ENCODE measurements at places on chromosomes 2 and 18.

GRCh38 chr18:26207937-26208336, 18.3 kb upstream of the TAF4B start:
- DNase-seq, result no peak

- no peak for DNase-seq
Measured at GRCh38 chr2:50327906-50328305, 704.0 kb downstream of the NRXN1 start.

DNA sequence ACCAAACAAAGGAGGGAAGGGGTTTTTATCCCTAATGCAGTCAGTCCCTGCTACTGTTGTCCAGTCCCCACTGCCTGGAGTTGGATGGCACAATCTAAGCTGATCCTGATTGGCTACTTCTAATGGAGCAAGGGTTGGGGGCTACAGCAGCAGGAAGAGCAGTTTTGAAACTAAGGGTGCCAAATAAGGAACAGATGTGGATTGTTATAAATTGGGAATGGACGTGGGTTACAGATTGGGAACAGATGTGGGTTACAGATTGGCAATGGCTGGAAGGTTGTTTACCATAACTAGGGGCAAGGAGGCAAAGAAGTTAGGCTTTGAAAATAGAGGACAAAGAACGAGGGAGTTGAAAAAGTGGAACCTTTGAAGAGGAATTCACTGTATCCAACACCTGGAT, 16.0 kb upstream of the PROM2 start:
- no peak for DNase-seq

GRCh38 chr2:222739939-222740338, 68.5 kb downstream of the MOGAT1 start:
- DNase-seq, result no peak

- DNase-seq, result no peak
Measured at GRCh38 chr2:219820767-219821166, 193.3 kb downstream of the SLC4A3 start.

DNA sequence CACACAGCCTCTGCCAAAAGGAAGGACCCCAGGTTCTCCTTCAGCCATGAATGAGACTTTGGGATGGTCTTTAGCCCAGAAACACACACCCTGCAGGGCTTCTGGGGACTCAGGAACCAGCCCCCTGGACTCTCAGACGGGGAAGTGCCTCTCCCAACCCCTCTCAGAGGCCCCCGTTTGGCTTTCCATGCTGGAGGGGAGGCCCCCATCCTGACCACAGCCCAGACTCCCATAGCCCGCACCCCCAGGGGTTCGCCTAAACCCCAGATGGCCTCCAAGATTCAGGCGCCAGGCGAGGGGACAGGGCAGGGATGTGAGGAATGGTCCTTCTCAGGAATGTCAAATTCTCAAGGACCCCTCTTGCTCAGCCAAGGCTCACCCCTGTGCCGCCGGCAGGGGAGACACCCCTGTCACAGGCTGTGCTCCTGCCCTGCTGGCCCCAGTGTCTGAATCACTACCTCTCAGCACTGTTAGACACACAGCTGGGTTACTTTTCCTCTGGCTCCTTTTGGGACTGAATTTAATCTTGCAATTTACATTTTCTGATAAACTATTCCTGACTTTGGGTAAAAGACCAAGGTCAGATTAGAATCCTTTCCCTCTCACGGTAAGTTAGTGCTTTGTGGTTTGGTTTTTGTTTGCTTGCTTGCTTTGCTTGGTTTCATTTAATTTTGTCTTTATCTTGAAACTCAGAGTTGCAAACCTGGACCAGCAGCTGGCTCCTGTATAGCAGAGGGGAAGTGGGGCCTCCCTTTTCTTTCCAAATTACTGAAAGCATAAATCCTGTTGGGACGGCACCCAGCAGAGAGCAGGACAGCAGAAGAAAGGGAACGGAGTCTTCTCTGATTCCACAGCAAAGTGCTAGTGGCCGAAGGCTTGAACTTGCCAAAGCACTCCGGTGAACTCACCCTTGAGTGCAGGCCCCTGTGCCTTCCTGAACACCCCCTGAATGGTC, 198.9 kb upstream of the RAB6C start:
- no peak for DNase-seq

DNA sequence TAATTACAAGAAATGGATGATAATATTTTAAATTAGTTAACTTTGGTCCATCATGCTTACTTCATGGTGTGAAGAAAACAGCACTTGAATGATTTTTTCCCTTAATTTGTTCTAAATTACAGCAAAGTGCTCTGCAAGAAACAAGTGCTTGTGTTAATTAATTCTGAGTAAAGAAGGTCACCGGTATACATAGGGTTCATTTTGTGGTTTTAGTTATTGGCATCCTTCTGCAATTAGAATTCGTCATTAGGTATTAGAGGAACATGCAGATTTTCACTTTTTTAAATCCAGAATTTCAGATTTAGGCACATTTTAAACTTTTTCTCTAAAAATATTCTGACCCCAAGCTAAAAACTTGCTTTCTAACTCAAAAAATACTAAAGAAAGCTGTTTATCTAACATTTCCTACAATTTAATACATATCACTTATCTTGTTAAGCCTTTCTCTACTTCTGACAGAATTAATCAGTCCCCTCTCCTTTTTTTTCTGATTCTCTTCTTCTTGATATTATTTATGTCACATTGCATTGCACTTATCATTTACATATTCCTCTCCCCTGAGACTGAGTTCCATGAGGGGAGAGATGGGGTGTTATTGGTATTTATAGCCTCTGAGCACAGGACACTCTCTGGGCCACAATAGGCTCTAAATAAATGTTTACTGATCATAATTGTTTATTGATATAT, 129.2 kb downstream of the PLA2R1 start:
- no peak for DNase-seq

DNA sequence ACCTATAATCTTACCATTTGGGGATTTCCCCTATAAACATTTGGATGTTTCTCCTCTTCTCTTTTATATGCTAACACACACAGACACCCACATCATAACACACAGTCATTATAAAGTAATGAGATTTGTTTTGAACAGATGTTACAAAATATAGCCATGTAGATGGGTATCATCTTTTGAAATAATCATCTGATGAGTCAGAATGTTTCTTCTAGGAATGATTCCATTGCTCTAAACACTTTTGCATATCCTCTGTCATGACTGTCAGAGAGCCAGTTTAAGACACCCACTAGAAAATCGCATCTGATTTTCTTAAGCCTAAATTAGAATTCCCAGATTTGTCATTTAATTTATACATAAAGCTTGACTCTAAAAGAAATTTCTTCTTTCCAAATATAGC, 442.6 kb downstream of the CMPK2 start:
- DNase-seq, result no peak

DNA sequence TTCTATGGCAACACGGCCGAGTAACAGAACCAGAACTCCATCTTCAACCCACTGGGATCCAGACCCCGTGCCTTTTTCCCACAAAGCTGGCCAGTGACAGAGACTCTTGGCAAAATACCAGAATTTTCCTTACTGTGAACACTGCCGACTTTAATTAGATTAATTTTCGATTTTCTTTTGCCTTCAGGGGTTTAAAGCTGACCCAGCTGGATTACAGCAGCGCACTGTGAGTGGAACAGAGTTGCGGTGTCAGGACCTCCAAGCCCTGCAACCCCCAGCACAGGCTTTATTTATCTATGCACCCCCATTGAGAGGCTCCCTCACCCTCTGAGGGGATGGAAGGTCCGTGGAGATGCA, 36.4 kb downstream of the CTIF start:
- DNase-seq, result no peak

DNA sequence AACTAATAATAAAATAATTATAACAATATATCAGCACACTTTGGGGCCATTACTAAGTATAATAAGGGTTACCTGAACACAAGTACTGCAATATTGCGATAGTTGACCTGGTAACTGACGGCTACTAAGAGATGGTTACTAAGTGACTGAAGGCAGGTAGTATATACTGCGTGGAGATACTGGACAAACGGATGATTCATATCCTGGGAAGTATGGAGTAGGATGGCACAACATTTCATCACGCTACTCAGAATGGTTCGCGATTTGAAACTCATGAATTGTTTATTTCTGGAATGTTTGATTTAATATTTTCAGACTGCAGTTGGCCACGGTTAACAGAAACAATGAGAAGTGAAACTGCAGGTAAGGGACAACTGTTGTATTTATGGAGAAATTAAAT, 39.5 kb upstream of the FLACC1 start:
- DNase-seq, result no peak

DNA sequence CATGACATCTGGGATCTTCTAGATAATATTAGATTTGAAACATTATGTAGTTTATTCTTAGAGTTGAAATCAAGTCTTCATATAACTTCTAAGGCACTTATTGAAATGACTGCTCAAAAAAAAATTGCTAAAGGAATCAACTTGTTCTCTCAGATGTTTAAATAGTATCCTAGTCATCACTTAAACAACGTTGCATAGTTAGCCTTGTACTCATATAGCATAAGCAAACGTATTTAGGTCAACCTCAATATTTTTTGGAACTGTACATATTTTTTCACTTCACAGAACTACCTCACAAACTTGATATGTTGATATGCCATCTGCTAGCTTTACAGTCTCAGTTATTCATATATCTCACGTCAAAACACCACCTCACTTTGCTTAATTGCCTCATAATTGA, 47.1 kb upstream of the CREB1 start:
- no peak for DNase-seq

- DNase-seq, result no peak
Measured at GRCh38 chr2:113894156-113894743, 4.4 kb downstream of the ACTR3 start.

GRCh38 chr2:212959471-212960117, 191.8 kb downstream of the IKZF2 start:
- DNase-seq, result no peak

- DNase-seq, result no peak
Measured at GRCh38 chr2:9889812-9890261, 46.6 kb downstream of the TAF1B start.

DNA sequence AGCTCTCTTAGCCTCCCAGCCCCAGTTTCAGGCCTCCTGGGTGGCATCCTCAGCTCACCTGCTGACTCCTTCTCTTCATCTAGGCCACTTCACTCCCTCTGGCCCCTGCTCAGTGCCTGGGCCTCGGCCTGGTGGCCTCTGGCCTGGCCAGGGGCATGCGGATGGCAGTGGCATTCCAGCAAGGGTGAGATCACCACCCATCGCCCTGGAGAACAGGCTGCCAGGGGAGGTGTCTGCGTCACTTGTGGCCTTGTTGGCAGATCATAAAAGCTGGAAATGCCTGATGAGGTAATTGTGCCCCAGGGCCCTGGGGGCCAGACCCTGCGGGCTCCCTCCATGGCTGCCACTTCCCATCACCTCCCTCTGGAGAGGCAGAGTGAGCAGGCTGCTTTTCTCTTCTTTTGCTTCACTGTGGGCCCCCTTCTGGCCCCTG, 72.5 kb upstream of the SMAD2 start:
- no peak for DNase-seq

DNA sequence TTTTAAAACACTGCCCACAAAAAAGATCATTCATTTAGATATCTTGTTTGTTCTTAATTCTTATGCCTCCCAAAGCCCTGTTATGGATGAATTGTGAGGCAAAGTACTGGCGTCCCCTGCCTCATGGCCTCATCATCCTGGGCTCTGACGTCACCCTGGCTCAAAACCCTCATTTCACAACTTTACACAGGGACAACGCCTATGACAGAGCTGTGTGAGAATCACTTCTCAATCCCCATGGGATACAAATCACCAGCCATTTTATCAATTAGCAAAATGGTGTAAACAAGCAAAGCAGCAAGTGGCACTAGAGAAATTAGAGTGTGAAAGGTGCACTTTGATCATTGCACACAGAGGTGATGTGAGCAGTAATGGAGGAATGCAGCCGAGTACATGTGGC, 16.6 kb downstream of the FHOD3 start:
- no peak for DNase-seq

DNA sequence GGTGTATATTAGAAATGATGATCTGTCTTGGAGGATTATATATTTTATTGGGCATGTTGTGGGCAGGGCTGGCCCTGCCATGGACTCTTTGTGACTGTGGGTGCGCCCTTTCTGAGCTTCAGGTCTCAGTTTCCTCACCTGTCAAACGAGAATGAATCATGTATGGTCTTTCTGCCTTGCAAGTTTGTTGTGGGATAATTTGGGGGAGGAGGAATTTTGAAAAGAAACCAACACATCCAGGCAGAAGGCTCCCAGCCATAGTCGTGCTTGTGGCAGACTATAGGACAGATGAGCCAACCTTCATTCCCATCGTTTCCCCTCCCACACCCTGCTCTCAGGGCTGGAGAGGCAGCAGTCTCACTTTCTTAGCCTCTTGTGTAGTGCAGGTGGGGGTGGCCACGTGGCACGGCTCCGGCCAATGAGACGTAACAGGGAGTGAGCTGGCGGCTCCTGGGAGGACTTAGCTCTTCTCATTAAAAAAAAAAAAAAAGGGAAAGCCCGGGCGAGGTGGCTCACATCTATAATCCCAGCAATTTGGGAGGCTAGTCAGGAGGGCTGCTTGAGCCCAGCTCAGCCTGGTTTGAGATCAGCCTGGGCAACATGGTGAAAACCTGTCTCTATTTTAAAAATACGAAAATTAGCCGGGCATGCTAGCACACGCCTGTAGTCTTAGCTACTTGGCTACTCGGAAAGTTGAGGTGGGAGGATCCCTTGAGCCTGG, 63.1 kb downstream of the RHOB start:
- DNase-seq, result no peak

GRCh38 chr2:238418196-238418998, 8.3 kb upstream of the ASB1 start:
- no peak for DNase-seq

DNA sequence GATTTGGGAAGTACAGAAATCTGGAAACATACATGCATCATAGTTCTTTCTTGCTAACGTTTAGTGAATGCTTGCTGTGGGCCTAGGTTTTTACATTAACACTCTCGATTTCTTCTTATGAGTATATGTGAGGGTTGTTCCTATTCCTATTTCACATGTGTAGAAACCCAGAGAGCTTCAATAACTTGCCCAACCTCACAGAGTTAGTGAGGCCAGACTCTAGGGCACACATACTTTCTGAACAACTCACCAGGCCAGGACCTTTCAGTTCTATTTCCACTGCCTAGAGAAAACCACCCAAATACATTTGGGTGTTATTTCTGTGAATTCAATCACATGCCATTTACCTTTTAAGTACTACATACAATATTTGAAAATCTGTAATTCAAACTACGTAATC, 8.2 kb upstream of the KCTD1 start:
- no peak for DNase-seq

GRCh38 chr2:118168615-118169014, 80.3 kb downstream of the INSIG2 start:
- no peak for DNase-seq

DNA sequence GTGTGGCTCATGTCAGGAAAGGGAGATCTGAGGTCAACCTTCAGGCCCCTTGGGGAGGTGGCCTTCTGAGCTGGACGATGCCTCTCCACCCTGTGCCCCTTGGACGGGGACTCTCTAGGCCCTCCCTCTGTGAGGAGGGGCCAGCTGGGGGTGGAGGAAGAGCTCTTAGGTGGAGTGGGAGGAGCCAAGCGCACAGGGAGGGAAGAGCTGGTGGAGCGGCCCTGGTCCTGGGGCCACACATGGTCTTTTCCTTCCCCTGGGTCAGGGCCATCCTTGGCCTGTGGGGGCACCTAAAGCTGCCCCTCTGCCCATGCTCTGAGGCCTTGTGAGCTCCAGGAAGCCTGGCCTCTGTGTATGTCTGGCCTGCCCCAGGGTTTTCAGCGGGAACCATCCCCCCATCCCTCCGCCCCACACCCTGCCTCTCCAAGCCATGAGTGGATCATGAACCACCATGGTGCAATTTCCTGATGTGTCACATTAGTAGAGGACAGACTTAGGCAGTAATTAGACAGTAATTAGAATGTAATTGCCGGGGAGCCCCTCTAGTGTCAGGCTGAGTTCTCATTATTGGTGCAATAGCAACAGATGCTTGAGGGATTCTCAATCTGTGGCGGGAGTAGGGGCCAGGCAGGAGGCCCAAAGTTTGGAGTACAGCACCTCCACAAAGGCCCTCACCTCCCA, 63.0 kb downstream of the GLI2 start:
- DNase-seq, result no peak

All from activated CD4-positive, alpha-beta T cell treated with anti-CD3 and anti-CD28 coated beads, Interleukin-2, amount 50 U/mL, for 4 hours (primary cell).